ENCODE measurements at places on chromosomes 16 and 17.

DNA sequence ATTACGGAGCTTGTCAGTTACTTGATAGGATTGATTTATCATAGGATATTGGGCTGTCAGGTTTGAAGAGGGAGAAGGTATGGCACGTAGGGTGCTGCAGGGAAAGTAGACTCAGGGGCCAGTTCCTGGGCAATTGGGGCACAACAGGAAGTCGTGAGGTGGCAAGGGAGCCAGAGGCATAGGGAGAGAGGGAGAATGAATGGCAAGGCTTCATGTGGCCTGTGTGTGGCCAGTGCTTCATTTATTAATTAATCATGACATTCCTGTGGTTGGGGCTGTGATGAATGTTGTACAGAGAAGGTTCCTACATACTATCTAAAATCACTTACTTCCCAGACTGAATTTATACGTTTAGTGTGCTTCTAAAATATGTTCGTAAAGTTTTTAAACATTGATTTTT, 19.3 kb downstream of the MFSD11 start:
- DNase-seq, result no peak

GRCh38 chr16:88200896-88201185, 181.9 kb upstream of the ZNF469 start:
- no peak for DNase-seq

GRCh38 chr17:35069311-35069710, 5.8 kb upstream of the RFFL start:
- DNase-seq, result no peak

- DNase-seq, result no peak
Observed at GRCh38 chr17:54844233-54844632, 56.4 kb upstream of the TOM1L1 start.

- DNase-seq, result no peak
Observed at GRCh38 chr16:28312327-28312726, 20.0 kb downstream of the SBK1 start.
